ENCODE measurements at places on chromosomes 2 and 18. TPM values are rescaled to one million over a fixed set of nuclear protein-coding genes. Genes with fewer than 3 reads are reported as not detected.
A peak's percentile ranks its signal among the peaks of the same experiment; 100 is the strongest.

GRCh38 chr2:10764096-10764785 is 42.8 kb downstream of the ATP6V1C2 start:
- DNase-seq = peak; percentile 23

PSMG2 gene
- 108 TPM for polyA plus RNA-seq

PLA2R1 gene
- polyA plus RNA-seq = 71.9 TPM

GRCh38 chr2:233692648-233693047 is at the start of gene UGT1A6:
TSS of gene UGT1A6 (plus strand) at chr2:233692890. CDS start at chr2:233693005, 115 bp downstream.
- no peak for DNase-seq

CEBPZ gene
- 45.5 TPM for polyA plus RNA-seq

- peak; percentile 73 for DNase-seq
These were observed at the start of gene MBP for GRCh38 chr18:77132369-77133050. TSS of gene MBP (minus strand) at chr18:77132783. CDS start at chr18:77105261, 27,522 bp downstream.

DNA sequence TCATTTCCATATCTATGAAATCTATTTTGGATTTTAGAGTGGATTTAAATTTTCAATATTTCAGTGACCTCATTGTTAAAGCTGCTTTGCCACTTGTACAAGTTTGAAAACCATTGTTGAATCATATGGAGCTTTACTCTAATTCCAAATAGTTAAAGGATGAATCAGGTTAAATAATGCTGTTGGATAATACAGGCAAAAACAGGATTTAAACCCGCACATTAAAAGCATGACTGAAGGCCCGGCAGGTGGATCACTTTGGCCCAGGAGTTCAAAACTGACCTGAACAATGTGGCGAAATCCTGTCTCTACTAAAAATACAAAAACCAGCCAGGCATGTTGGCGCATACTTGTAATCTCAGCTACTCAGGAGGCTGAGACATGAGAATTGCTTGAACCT is 68.3 kb downstream of the RIF1 start:
- DNase-seq = no peak

DNA sequence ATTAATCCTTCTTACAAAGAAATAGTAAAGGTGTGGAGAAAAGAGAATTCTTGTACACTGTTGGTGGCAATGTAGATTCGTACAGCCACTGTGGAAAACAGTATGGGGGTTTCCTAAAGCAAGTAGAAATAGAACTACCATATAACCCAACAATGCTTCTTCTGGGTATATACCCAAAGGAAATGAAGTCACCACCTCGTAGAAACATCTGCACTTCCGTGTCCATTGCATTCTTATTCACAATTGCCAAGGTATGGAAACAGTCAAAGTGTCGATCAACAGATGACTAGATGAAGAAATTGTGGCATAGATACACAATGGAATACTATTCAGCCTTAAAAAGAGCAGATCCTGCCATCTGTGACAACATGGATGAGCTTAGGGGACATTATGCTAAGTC is 93.4 kb upstream of the TGIF1 start:
- DNase-seq = no peak

UGT1A5 gene
- polyA plus RNA-seq = not detected

DNA sequence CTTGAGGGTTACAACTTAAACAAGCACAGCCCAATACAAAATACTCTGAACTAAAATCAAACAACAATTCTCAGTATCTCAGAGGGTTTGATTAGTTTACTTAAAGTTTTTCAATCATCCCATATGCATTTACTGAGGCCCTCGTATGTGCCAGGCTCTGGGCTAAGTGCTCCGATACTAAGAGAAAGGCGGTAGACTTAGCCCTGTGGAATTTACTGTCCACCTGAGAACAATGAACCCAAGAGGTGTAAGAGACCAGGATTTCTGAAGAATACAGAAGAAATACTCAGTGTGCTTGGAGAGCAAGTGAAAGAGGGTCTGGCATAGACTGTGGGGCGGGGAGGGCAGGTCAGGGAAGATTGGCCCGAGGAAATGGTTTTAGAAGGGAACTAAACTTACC is 25.1 kb upstream of the SCYGR1 start:
- DNase-seq = no peak

PPM1B gene
- 19.8 TPM for polyA plus RNA-seq

DNA sequence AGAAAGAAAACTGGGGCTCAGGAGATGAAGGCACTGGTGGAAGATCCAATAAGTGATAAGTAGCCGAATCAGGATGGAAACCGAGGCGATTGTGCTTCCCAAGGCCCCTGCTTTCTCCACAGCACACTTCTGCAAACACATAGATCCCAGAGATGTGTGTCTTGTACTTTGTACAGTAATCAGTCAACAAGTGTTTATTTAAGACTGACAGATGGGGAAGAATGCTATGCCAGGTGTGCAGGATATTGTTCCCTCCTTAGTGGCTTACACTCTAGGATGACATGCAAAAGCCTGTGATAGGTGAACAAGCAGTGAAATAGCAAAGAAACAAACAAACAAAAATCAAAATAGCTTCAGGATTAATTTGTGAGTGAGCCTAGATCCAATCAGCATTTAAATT is 116.6 kb downstream of the ACTR3 start:
- no peak for DNase-seq

DNA sequence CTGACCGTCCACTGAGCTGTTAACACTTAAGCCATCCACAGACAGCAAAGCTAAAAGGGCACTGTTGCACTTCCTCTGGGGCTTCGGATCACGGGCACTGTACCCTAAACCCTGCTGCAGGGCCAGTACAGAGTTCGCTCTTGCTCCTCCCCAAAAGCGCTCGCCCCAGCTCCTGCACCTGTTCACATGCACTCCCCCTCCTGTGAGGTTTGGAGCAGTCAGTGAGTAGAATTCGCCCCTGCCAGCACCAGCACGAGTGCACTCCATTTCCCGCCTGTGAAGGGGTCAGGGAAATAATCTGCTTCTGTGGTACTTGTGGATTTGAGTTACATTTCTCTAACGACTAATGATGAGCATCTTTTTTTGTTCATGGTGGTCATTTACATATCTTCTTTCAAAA is 158.8 kb downstream of the PTPRM start:
- no peak for DNase-seq

DNA sequence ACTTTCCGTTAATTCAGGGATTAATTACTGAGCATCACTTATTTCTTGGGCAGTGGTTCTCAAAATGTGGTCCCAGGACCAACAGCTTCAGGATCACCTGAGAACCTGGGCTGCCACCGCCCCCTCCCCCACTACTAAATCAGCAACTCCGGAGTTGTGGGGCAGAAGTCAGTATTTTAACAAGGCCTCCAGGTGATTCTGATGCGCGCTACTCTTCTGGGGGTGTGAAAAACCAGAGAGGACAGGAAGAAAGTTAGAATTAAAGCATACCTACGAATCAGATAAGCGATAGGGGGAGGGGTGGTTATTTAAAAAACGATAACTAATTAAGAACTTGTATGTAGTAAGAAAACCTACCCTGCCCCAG is 319 bp downstream of the ZSCAN30 start:
- DNase-seq = no peak

DNA sequence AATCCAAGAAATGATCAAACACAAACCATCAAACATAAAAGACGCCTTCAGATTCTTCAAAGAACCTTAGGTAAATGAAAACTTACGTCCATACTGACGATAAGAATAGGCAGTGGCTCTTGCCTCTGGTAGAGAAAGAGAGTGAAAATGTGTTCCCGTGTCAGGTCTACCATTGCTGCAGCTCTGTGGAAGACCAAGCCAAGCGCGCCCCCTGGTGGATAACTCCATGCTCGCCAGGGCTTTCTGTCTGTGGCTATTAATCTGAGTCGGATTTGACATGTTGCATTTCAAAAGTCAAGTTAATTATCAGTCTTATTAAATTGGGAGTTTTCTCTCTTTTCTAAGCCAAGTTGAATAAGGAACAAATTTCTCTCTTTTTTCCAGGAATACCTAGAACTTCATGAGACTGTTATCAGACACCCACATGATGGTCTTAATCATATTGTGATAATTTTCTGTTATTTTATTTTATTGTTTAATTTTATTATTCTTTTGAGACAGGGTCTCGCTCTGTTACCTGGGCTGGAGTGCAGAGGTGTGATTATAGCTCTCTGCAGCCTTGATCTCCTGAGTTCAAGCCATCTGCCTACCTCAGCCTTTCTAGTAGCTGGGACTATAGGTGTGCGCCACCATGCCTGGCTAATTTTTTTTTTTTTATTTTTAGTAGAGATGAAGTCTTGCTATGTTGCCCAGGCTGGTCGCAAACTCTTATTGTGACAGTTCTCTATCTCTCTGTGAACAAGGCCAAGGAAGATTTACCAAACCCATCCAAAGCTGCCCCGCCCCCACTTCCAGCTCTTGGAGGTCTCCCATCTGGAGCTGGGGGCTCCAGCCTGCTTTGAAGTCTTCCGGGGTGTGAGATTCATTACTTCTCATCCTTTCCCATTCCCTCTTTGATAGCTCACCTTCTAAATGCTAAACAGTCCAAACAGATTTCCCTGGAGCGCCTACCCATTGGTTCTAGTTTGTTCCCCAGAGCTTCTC is 15.8 kb upstream of the ZAP70 start:
- DNase-seq = peak; percentile 93

- DNase-seq = peak; percentile 7
These were observed 1.7 kb upstream of the AQP12A start for GRCh38 chr2:240689975-240690374.

DNA sequence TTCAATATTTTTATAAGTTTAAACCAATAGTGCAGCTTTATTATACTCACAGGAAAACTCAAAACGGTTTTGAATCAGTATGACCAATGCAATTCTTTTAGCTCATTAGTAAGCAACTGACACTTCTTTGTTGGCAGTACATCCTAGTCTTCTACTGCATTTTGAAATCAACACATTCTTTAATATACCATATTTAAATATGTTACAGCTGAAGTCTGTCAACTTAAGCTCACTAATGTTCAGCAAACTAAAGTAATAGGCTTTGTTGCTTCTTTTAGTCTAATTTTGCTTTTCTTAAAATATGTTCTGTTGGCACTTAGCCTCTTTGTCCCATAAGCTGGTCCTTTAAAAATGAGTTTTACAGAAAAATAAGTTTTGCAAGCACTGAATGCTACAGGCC is 55.4 kb upstream of the CCBE1 start:
- DNase-seq = no peak

DNA sequence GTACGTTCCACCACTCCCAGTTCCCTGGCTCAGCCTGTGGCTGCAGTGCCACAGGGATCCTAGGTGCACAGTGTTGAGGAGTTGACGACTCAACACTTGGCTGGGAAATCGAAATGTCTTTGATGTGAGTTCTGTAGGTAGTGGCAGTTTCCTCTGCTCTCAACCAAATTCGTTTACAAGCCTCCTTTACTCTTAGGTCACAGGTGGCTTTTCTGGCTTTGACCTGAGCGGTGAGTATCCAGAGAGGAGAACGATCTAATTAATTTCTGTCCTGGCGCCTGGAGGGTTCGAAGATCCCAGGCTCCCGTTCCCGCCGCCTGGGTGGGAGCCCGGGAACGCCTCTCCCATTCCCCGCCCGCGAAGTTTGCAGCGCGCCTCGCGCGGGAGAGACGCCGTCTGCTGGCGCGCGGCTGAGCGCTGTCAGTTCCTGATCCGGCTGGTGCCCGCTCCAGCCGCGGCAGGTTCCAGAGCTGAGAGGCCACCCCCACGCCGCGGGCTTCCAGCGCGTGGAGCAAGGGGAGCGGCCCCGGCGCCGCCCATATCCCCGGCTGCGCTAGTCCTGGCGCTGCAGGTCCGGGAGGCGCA is at the start of gene LAMA3:
LAMA3 (plus strand) TSS at position 423 of the 585 bp plus-strand sequence. CDS start 231 bp downstream, outside the sequence.
- DNase-seq = peak; percentile 80

DNA sequence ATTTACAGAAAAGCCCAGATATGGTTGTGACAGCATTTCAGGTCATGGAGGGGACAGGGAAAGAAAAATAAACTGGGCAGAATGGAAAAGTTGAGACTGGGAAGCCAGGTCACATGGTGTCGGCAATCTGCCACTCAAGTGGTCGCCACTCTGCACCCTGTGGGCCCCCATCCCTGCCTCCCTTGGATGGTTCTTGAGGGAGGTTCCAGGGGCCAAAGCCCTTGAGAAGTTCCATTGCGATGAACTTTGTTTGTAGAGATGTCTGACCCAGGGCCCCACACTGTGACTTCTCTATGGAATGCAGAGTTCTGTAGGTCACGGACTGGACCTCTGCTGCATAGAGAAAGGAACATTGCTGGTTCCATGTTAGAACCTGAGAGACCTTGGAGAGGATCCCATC is 105.7 kb upstream of the SLC14A2 start:
- no peak for DNase-seq

GRCh38 chr2:144643537-144644336 is 123.8 kb upstream of the ZEB2 start:
- no peak for DNase-seq

DNA sequence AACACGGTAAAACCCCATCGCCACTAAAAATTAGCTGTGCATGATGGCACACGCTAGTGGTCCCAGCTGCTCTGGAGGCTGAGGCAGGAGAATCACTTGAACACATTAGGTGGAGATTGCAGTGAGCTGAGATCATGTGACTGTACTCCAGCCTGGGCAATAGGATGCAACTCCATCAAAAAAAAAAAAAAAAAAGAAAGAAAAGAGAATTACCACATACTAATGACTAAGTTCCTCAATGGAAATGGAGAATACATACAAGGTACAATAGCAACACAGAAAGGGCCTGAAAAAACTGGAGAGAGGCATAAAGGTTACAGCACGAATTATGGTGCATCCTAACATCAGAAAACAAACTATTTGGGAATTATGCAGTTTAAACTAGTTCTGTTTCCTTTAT is 81.3 kb downstream of the CDH2 start:
- no peak for DNase-seq

GRCh38 chr2:147829106-147829505 is 15.7 kb upstream of the ACVR2A start:
- no peak for DNase-seq

IL1F10 gene
- polyA plus RNA-seq = not detected

- DNase-seq = peak; percentile 26
These were observed at the start of gene SCN3A for GRCh38 chr2:165203689-165204559. TSS of gene SCN3A (minus strand) at chr2:165204050. CDS start at chr2:165176394, 27,656 bp downstream.

- no peak for DNase-seq
These were observed 2.9 kb upstream of the SLC40A1 start for GRCh38 chr2:189583227-189584198.

DNA sequence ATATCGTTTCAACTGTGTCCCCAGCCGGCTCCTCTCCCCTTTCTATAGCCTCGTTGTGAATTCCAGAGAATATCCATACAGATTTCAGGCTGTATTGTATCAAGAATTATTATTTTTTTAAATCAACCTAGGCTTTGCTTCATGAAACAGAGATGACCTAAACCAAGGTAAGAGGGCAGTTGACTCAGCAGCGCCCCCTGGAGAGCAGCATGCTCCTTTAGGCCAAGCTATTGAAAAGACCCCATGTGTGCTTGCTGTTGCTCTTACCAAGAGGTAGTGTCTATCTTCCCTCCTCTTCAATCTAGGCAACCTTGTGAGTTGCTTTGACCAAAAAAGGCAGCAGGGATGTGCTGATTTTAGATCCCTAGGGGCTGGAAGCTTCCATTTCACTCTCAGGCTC is 426.7 kb upstream of the SMIM21 start:
- DNase-seq = no peak

TTL gene
- polyA plus RNA-seq = 11.1 TPM

ZNF892 gene
- 0.34 TPM for polyA plus RNA-seq

GRCh38 chr2:68193787-68194372 is 36.2 kb downstream of the PNO1 start:
- no peak for DNase-seq

- no peak for DNase-seq
These were observed 211.5 kb downstream of the TMEM247 start for GRCh38 chr2:46690825-46691224.
